ENCODE measurements at places on chromosomes 1 and 21.
A peak's percentile ranks its signal among the peaks of the same experiment; 100 is the strongest.

- DNase-seq: no peak
Observed at GRCh38 chr21:43930074-43930847, 65.2 kb downstream of the AGPAT3 start.

GRCh38 chr1:241658081-241658793 lies 6.2 kb downstream of the WDR64 start:
- DNase-seq: no peak

DNA sequence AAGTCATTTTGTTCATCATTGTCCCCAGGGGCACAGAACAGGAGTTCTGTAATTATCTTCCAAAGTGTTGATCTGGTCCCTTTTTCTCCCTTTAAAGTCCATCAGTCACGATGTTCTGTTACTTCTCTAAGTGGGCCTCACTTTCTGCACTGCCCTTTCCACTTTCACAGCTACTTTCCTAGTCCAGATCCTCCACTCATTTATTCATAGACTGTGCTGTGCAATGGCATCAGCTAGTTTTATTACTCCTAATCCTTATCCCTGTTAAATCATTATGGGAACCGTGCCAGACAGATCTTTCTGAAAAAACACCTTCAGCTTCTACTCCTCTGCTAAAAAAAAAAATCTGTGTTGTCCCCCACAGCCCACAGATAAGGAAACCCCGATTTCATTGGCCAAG lies 64.0 kb upstream of the BCL10 start:
- no peak for DNase-seq

DNA sequence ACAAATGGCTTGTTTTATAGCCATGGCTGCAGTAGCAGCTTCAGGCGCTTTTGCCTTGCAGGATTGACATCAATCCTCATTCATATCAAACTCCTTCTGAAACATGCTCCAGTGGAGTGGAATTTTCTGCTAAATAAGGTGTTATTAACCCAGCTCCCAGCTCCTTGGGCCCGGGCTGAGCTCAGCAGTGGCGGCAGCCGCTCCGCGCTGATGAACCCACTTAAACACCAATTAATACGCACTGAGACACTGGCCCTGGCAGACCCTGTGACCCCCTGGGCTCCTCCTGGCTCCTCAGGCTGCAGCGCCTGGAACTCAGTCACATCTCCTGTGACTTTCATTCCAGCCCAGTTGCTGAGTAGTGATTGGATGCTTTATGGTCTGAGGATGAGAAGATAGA lies 137.4 kb upstream of the GRIK3 start:
- no peak for DNase-seq

DNA sequence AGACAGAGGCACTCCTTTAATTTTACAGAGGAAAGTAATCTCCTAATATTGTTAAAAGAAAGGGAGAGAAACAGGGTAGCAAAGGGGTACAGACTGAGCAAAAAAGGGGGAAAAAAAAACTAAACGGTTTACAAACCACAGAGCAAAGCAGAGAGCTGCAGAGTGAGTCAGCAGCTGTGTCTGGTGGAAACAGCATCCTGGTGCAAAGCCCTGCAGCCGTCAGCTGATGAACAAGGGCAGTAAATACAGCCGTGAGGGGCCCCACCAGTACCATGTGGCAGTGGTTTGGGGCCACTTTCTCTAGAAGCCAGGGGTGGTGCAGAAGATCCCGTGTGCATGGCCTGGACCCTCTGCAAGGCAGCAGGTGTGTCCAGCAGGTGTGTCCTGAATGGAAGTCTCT lies 111.3 kb downstream of the ERG start:
- DNase-seq: peak; percentile 91

DNA sequence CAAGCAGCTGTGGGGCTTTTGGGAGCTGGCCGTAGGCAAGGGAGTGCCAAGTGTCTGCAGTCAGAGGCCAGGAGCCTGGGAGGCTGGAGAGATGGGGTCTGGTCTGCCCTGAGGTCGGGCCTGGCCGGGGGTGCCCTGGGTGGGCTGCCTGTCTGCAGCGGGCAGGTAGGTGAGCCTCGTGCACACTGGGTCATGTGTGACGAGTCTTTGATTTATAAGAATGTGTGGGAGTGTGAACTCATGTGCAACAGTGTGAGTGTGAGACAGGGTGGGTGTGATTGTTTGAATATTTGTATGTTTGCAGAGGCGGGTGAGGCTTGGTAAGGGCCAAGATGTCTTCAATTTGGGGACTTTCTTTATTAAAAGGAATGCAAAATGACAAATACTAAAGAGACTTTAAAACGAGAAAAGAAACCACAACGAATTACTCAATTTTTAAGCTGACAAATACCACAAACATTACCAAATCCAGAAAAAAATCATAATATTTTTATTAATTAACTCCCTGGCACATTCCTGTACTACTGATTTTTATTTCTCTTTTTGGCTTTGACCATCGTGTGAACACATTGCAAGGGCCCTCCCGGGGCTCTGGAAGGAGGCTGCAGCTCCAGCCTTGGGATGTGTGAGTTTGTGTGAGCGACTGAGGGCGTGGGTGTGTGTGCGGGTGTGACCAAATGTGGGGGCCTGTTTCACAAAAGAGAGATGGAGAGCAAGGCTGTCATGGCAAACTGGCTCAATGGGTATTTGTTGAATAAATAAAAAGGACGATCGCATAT lies 110.3 kb upstream of the WNT4 start:
- DNase-seq: no peak

Measured in Jurkat, Clone E6-1 (cell line).